ENCODE measurements at places on chromosomes 16 and 17.

DNA sequence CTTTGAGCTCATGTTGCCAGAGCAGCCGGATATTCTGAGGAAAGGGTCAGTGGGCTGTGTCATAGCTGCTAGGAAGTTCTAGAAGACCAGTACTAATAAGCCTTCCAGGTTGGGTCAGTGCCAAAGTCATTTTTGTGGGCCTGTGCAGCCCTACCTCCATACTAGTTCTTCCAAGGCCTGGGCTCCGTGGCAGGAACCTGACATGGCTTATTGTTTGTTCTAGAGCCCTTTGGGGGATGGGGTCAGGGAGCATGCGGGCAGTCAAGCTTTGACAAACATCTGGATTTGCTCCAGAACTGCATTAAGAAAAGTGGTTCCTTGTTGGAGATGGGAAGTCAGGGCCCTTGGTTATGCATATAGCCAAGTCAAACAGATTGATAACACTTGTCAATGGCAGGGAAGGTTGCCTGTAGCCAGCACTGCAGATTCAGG is 7.6 kb downstream of the ALKBH5 start:
- no peak for DNase-seq

DNA sequence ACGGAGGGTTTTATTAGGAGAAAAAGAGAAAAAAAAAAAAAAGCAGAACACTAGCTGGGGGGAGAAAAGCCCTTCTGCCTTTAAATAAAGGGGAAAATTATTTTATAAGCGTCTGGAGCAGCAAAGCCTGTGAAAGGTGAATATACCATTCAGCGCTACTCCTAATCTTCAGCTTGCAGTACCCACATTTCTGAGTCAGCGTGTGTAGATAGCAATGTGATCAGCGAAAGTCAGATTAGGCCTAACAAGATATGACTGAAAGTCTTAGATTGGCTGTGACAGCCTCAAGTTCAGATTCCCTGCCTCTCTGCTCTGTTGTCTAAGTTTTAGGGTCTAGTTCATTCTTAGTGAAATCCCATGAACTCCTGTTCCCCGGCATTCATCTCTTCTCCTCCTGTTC is 279.5 kb downstream of the TMEM114 start:
- DNase-seq, result no peak

GRCh38 chr16:27233731-27234130 is 30.4 kb downstream of the KDM8 start:
- no peak for DNase-seq

- DNase-seq, result no peak
These were observed 4.7 kb downstream of the MNT start for GRCh38 chr17:2396192-2396567.

DNA sequence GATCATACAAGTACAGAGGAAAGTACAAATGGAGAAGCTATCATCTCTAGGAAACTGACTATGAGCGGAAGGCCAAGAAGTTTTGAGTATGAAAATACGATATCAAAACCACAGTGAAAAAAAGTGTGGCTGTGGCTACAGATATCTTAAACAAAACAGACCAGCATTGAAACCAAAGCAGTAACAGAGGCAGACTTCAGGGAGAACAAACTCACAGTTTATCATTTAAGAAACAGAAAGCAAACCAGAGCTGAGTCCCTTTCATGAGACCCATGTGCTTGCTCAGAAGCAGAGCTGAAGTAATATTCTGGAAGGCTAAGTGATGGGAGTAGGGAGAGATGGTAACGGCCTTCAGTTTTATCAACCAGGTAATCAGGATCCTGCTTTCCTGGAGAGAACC is 317.8 kb downstream of the CA10 start:
- DNase-seq, result no peak

DNA sequence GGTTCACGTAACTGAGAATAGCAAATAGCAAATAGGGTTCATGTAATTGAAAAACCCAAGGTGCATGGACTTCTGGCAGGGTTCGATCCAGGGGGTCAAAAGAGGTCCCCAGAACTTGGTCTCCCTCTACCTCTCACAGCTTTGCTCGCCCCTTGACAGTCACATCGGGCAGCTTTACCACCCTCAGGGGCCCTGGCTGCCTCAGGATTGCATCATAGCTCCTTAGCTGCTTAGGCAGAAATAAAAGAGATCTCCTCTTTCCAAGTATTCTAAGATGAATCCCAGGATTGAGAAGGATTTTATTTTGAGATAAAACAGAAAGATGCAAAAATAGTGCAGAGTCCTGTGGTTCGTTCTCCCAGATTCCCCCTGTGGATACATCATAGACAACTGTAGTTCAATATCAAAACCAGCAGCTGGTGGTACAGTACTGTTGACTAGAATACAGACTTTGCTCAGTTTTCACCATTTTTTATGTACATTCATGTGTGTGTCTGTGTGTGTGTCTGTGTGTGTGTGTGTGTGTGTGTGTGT is 12.8 kb downstream of the ADGRG3 start:
- no peak for DNase-seq
